ENCODE measurements at places on chromosomes 7 and 10.

DNA sequence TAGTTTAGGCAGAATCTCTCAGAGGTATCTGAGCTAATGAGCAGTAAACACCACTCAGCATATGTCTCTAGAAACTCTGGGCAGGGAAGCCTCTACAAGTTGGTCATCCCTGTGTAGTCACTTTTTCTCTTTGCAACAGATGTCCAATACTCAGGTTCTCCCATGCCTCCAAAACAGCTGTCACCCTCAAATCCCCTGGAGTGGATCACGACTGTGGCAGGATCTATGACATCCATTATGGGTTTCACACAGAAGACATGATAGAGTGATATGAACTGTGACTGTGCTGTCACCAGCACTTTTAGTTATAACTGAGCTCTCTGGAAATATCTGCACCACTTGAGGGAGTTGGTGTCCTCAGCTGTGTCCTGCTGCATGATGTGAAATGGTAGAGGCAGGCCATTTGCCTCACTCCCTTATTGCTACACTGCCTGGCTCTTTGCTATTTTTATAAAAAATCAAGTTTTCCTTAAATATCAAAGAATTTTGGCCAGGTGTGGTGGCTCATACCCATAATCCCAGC lies 24.1 kb upstream of the ZNRF2 start:
- no peak for DNase-seq

DNA sequence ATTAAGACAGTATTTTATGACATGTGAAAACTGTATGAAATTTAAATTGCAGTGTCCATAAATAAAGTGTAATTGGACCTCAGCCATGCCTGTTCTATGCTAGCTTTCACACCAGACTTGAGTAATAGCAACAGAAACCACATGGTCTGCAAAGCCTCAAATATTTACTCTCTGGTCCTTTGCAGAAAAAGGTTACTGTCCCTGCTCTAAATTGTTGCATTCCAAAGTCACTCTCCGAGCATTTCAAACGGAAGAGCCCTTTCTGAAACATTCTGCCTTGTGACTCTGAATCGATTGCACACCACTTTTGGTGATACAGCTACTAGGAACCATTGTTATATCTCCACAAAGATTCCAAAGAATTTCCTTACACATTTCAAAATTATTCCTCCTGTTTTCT lies 81.0 kb upstream of the STK17A start:
- no peak for DNase-seq

- DNase-seq: peak; percentile 74
These were observed 90.8 kb downstream of the CHN2 start for GRCh38 chr7:29285444-29285793.

- DNase-seq: no peak
These were observed 86.4 kb upstream of the DGKB start for GRCh38 chr7:14988941-14989340.

DNA sequence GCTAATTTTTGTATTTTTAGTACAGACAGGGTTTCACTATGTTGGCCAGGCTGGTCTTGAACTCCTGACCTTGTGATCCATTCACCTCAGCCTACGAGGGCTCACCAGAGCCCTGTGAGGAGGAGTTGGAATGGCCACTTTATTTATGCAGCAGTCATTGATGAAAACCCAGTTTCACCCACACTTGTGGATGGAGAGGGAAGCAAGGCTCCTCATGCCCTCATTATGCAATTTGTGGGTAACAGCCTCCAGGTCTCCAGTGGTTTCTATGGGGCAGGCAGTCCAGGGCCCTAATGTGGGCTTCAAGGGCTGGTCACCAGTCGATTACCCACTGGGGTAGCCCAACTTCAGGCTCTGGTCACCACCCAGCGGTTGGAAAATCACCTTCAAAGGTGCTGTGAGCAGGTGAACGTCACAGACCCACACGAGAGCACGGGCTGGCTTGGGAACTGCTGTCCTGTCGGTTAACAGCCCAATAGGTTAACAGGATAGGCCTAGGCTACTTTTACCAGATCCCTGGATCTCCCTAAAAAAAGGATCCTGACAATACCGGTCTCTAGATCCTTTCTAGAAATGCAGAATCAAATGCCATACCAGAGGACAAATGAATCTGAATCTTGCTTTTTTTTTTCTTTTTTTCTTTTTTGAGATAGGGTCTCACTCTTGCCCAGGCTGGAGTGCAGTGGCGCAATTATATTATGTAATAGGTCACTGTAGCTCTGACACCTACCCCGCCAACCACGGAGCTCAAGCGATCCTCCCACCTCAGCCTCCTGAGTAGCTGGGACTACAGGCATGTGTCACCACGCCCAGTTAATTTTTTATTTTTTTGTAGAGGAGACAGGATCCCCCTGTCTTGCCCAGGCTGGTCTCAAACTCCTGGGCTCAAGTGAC lies 97.8 kb downstream of the SLC37A3 start:
- DNase-seq: no peak

Measured in T-helper 2 cell treated with Interferon-gamma antibody and Interleukin-4, amounts not matched to agents 5 μg/mL and 100 μg/mL, for 36 hours (primary cell).